ENCODE measurements at places on chromosomes 1 and 21. TPM values are rescaled to one million over a fixed set of nuclear protein-coding genes. Genes with fewer than 3 reads are reported as not detected.
A peak's percentile ranks its signal among the peaks of the same experiment; 100 is the strongest.

DNA sequence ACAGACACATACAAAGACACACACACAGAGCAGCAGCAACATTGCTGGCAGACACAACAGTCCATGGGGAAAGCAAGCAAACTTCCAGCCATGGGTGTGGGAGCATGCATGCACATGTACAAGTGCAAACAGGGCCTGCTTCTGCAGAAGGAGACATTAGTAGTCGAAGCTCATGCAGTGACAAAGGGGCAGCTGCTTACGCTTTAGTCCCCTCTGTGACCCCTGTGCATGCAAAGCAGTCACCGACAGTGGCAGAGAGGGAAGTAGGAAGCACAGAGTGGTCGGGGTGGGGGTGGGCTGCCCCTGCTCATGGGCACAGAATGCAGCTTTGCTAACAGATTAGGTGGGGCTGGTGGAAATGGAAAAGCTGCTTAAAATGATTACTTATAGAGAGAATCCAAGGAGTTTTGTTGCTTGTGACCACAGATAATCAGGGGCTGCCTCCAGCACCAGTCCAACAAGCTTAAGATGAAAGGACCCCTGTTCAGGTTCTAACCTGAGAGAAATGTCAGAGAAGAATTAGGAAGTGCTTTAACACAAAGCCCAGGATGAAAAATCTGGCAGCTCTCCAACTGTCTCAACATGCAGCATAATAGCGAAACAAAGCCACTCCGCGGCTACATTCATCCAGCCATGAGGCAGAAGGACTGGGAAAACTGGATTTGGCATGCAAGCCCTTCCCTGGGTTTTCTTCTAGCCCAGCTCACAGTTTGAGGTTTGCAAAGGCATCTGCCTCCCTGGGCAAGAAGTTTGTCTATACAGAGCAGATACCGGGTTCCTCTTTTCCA lies 378.9 kb downstream of the KCNH1 start:
- H3K4me1 ChIP-seq: no peaks in the 10 kb centered on the region
- no peaks in the 10 kb centered on the region for H3K27me3 ChIP-seq
- H3K27ac ChIP-seq: no peak overlapping the region
- no peak overlapping the region for H3K4me3 ChIP-seq
- DNase-seq: no peak

DNA sequence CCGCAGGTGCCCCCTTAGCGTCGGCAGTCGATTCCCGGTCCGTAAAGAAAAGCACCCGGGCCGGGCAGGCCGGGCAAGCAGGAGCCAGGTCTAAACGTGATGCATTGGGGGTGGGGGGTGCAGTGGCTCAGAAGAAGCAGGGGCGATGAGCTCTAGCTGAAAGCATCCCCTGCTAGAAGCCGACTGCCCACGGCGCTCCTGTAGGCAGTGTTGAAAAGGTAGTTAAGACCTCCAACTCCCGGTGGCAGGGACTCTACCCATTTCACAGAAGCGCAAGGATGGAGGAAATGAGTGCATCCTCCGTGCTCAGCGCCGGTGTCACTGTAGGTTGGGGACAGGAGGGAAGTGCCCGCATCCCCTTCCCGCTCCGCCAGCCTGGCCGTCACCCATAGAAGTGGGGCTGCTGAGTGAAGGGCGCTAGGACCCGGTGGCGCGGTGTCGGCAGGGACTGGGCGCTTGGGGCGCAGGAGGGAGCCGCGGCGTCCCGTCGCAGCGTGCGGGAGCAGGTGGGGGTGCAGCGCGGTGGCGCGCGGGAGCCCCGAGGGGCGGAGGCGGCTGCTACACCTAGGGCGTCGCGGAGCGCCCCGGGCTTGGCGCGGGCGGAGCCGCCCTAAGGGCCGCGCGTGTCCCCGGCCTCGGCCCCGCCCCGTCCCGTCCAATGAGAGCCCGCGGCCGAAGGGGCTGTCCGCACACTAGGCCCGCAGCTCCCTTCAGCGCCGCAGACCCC lies at the start of gene WNT2B:
Gene WNT2B (plus strand): TSS at position 688 of the 727 bp plus-strand sequence. CDS start 298 bp downstream, outside the sequence.
- peak; percentile 57 for DNase-seq
- peak within 1 kb of the TSS; percentile 22 for H3K27ac ChIP-seq
- H3K36me3 ChIP-seq: no peaks in the 10 kb centered on the region
- peak within 1 kb of the TSS; percentile 78 for H3K4me3 ChIP-seq

DNA sequence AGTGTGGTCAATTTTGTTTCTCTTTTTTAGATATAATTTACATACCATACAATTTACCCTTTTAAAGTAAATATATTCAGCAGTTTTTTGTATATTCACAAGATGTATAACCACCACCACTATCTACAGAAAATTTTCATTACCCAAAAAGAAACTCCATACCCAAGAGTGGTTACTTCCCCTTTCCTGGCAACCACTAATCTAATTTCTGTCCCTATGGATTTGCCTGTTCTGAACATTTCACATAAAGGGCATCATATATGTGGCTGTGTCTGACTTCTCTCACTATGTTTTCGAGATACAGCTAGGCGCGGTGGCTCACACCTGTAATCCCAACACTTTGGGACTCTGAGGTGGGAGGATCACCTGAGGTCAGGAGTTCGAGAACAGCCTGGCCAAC lies 13.6 kb downstream of the PACC1 start:
- no peaks in the 10 kb centered on the region for H3K4me1 ChIP-seq
- no peak overlapping the region for H3K27ac ChIP-seq
- no peaks in the 10 kb centered on the region for H3K27me3 ChIP-seq
- no peak for DNase-seq
- peaks cover 3% of the 10 kb centered on the region for H3K36me3 ChIP-seq

- no peaks in the 10 kb centered on the region for H3K36me3 ChIP-seq
- H3K27ac ChIP-seq: no peak overlapping the region
- peaks cover 36% of the 10 kb centered on the region for H3K4me1 ChIP-seq
- peak overlapping the region; percentile 55 for H3K4me3 ChIP-seq
- peaks cover 4% of the 10 kb centered on the region for H3K27me3 ChIP-seq
Observed at GRCh38 chr21:44354001-44354405, 582 bp downstream of the TRPM2 start.

DNA sequence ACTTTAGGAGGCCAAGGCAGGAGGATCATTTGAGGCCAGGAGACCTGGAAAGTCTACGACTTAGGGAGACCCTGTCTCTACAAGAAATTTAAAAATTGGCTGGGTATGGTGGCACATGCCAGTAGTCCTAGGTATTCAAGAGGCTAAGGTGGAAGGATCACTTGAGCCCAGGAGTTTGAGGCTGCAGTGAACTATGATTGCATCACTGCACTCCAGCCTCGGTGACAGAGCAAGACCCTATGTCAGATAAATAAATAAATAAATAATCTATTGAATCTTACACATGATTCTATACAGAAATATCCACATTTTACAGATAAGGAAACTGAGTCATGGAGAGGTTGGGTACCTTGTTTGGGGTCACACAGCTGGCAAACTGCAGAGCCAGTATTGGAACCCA lies 89.1 kb downstream of the MAN1C1 start:
- H3K4me1 ChIP-seq: peaks cover 35% of the 10 kb centered on the region
- H3K36me3 ChIP-seq: peaks cover 4% of the 10 kb centered on the region
- H3K27me3 ChIP-seq: no peaks in the 10 kb centered on the region
- DNase-seq: no peak

GRCh38 chr1:33363021-33363420 lies 42.1 kb upstream of the A3GALT2 start:
- no peak overlapping the region for H3K27ac ChIP-seq
- H3K4me3 ChIP-seq: no peak overlapping the region
- no peaks in the 10 kb centered on the region for H3K27me3 ChIP-seq
- no peak for DNase-seq
- no peaks in the 10 kb centered on the region for H3K36me3 ChIP-seq

DNA sequence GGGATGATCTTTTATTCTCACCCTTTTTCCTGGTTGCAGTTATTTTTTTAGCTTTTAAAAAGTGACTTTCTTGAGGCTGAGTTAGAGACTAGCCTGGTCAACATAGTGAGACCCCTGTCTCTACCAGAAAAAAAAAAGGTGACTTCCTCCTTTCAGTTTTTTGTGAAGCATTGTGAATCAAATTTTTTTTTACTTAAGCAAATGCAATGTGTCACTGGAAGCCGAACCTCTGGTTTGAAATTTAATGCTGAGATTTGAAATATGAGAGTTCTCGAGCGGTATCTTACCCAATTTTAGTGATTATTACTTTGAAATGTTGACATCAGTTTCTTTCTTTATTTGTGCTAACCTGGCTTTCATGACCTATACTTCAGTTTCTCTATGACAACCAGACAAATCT lies 3.6 kb downstream of the CAP1 start:
- H3K4me3 ChIP-seq: peak overlapping the region; percentile 34
- peaks cover 71% of the 10 kb centered on the region for H3K4me1 ChIP-seq
- DNase-seq: no peak
- H3K27ac ChIP-seq: peak overlapping the region; percentile 14
- peaks cover 6% of the 10 kb centered on the region for H3K36me3 ChIP-seq

GRCh38 chr21:27134516-27134915 lies 167.6 kb upstream of the ADAMTS5 start:
- no peak overlapping the region for H3K4me3 ChIP-seq
- DNase-seq: no peak
- H3K4me1 ChIP-seq: no peaks in the 10 kb centered on the region
- H3K27ac ChIP-seq: no peak overlapping the region
- no peaks in the 10 kb centered on the region for H3K27me3 ChIP-seq

GRCh38 chr1:213183036-213183672 lies 132.1 kb downstream of the RPS6KC1 start:
- no peak overlapping the region for H3K4me3 ChIP-seq
- H3K4me1 ChIP-seq: no peaks in the 10 kb centered on the region
- no peak for DNase-seq
- H3K36me3 ChIP-seq: no peaks in the 10 kb centered on the region

- H3K4me3 ChIP-seq: no peak overlapping the region
- H3K27ac ChIP-seq: no peak overlapping the region
- no peaks in the 10 kb centered on the region for H3K4me1 ChIP-seq
Observed at GRCh38 chr21:16419188-16419921, 689.6 kb downstream of the USP25 start.

DNA sequence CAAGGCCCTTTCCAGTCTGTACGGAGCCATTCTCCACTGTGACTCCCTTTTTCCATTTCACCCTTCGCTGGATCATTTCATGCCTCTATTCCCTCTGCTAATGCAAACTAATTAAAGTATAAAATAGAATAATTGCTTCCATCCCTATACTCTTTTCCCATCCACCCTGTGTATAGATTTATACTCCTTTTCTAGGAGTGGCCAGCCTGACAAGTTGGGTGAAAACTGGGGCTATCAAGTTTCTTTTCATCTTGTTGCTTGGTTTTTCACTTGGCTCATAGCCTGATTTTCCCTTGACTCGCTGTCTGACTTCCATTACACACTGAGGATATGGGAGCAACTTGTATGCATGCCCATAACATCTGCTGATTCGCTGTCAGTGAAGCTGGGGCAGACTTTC lies 107.0 kb downstream of the PLXNA2 start:
- no peak for DNase-seq
- no peak overlapping the region for H3K4me3 ChIP-seq
- no peak overlapping the region for H3K27ac ChIP-seq
- H3K36me3 ChIP-seq: no peaks in the 10 kb centered on the region
- H3K27me3 ChIP-seq: no peaks in the 10 kb centered on the region

- H3K27me3 ChIP-seq: no peaks in the 10 kb centered on the region
- no peak overlapping the region for H3K27ac ChIP-seq
- H3K4me1 ChIP-seq: no peaks in the 10 kb centered on the region
- H3K4me3 ChIP-seq: no peak overlapping the region
Observed at GRCh38 chr1:62230718-62231117, 36.1 kb downstream of the L1TD1 start.

DNA sequence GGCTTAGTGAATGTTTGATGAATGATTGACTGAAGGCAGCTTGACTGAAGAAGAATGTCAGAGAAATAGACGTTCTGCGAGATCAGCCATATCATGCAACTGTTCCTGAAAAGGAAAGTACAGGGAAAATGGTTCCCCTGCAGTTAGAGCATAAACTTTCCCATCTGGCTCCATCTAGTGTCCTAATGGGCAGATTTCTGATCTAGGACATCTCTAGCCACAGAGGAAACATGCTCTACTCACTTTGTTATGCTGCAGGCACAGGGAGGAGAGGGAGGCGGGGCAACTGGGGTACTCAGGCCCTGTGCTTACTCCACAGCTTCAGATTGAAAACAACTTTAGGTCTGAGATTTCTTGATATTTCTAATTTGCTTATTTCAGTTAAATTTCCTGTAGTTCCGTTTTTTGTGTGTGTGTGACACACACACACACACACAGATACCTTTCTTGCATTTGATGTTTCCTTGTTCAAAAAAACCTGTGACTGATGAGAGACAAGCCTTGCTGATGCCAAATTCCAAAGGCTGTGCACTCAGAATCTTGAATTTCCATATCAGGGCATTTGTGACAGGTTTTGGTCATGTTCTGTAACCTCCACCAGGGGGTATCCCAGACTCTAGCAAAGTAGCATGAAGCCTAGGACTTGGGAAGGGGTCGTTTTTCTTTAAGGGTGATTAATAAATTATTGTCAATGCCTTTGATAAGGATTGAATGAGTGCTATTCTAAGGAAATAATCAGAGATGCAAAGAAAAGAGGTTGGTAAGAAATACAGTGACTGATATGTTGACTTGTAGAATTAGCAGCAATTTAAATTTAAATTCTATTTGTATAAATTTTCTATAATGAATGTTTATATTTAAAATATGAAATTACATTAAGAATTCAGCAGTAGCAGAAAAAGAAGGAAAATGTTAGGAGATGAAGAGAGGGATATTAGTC lies 139.7 kb upstream of the BEND5 start:
- no peak overlapping the region for H3K27ac ChIP-seq
- DNase-seq: no peak
- no peaks in the 10 kb centered on the region for H3K4me1 ChIP-seq
- H3K4me3 ChIP-seq: no peak overlapping the region
- no peaks in the 10 kb centered on the region for H3K27me3 ChIP-seq
- H3K36me3 ChIP-seq: no peaks in the 10 kb centered on the region

- DNase-seq: no peak
- no peaks in the 10 kb centered on the region for H3K4me1 ChIP-seq
- no peak overlapping the region for H3K4me3 ChIP-seq
- peaks cover 4% of the 10 kb centered on the region for H3K27me3 ChIP-seq
- no peak overlapping the region for H3K27ac ChIP-seq
Observed at GRCh38 chr1:5724847-5725246, 267.4 kb downstream of the NPHP4 start.

- no peak for DNase-seq
- no peak overlapping the region for H3K4me3 ChIP-seq
- no peak overlapping the region for H3K27ac ChIP-seq
Observed at GRCh38 chr1:230220478-230220877, 153.4 kb downstream of the GALNT2 start.

The NIBAN1 gene
- 51.8 TPM for total RNA-seq

The TFF2 gene
- not detected for total RNA-seq

The LAMC2 gene
- total RNA-seq: not detected

The TPTE gene
- not detected for total RNA-seq

The LRRC7 gene
- not detected for total RNA-seq

The JMJD4 gene
- total RNA-seq: 25.8 TPM

The RIMS3 gene
- total RNA-seq: 1.4 TPM

The PIK3R3 gene
- total RNA-seq: 4.7 TPM

The GSTM2 gene
- total RNA-seq: 2.7 TPM

The VHLL gene
- not detected for total RNA-seq

The SPSB1 gene
- total RNA-seq: 0.92 TPM
